Renal cortical epithelial cell (primary cell): ENCODE measurements at places on chromosomes 16 and 17.

DNA sequence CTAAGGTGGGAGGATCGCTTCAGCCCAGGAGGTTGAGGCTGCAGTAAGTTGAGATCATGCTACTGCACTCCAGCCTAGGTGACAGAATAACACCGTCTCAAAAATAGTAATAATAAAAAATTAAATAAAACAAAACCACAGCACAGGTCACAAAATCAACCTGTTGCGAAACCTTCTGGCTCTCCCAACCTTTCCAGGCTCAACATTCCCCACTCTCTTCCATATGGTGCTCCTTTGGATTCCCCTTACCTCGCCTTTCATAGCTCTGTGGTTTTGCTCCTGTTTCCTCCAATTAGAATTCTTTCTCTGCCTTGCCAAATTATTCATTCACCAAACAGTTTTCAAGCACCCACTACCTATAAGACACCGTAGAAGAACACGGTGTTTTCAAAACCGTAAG, 4.7 kb downstream of the ZDHHC7 start:
- no peak for DNase-seq

DNA sequence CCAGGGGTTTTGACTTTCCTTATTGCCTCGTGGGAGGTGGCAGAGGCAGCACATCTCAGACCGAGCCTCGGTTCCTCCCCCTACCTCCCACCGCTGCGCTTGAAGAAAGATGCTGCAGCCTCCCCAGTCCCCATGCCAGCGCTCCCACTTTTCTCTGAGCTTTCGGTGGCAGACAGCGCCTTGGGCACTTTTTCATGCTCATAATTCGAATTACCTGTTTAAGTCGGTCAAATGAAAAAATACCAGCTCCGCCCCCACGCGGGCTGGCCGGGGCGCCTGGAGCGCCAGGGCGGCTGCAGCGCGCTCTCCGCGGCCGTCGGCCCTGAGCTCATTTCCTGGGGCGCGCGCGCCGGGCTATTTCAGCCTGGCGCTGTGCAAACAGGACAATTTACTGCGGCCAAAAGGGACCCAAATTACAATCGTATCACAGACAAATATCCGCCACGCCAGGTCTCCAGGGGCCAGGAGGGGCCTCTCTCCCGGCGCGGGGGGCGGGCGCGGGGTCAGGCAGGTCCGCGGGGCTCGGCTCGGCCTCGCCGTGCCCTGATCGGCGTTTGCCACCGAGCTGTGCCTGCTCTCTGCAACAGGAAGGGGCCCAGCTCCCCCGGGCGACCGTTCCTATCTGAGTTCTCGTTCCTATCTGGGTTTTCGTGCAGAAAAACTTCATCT, 45.0 kb downstream of the SOST start:
- no peak for DNase-seq

DNA sequence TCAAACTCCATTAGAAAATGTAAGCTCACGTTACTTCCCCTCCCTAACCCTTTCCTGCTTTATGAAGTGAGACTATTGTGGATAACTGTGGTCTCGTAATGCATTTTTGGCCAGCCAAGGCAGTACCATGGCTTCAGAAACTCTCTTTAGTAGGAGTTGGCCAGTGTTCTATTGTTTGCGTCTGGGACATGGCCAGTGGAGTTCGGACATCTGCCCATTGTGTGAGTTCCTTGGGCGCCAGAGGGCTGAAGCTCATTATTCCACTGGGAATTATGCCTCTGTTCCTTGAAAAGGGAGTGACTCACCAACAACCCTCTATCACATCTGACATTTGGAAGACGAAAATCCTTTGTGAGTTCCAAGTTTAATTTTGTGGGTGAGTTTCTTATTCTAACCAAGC, 319.5 kb upstream of the SOX9 start:
- no peak for DNase-seq

DNA sequence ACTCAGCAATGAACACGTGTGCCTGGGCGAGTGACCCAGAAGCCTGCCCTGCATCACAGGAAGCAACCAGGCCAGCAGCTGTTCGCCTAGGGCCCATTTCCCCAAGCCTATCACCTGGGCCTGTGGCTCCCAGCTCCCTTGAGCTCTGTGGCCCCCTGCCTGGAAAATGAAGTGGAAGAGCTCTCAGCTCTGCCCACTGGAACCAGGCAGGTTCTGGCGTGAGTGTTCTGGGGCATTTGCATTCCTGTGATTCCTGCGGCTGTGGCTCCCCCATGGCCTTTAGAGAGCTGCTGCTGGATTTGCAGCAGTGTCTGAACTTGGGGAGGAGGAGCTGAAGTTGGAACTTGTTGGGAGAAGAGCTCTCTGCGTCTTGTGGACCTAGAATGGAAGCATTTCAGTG, 22.8 kb downstream of the PGS1 start:
- DNase-seq: no peak

DNA sequence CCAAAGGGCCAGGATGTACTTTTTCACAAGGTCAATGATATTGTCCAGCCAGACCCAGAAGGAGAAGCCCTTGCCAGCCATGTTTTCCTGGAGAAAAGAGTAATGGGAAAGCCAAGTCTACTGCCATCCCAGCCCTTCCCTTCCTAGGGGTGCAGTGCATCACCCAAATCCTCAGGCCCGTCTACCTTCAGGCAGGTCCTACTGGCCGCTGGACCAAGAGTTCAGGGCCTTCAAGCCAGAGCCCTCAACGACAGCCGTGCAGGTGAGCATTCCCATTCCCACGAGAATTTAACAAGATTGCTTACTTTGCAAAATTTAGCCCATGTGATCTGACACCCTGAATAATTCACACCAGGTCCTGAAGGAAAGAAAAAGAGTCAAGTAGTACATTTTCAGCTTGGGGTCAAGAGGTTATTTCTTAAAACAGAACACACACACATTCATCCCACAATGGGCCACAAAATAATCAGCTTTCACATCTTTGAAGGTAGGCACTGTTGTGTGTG, 35.0 kb downstream of the STAT5A start:
- no peak for DNase-seq

DNA sequence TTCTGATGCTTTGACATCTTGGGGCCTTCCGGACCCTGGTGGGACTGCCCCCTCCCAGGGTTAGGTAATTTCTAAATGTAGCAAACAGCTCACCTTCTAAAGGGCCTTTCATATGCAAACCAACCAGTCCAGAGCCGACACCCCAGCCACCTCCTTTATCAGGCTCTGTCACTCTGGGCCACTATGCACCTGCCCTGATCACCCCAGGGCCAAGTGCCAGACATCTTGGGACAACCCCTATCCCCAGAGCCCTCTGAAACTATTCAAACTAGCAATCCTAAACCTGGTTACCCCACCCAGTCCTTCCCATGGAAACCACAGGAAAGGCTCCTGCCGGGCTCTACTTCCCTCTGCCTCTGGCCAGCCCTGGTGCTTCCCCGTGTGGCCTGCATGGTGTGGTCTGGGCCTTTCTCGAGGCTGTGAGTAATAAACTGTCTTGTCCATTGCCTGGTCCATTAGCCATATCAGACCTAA, 91.2 kb upstream of the TNRC6C start:
- no peak for DNase-seq

DNA sequence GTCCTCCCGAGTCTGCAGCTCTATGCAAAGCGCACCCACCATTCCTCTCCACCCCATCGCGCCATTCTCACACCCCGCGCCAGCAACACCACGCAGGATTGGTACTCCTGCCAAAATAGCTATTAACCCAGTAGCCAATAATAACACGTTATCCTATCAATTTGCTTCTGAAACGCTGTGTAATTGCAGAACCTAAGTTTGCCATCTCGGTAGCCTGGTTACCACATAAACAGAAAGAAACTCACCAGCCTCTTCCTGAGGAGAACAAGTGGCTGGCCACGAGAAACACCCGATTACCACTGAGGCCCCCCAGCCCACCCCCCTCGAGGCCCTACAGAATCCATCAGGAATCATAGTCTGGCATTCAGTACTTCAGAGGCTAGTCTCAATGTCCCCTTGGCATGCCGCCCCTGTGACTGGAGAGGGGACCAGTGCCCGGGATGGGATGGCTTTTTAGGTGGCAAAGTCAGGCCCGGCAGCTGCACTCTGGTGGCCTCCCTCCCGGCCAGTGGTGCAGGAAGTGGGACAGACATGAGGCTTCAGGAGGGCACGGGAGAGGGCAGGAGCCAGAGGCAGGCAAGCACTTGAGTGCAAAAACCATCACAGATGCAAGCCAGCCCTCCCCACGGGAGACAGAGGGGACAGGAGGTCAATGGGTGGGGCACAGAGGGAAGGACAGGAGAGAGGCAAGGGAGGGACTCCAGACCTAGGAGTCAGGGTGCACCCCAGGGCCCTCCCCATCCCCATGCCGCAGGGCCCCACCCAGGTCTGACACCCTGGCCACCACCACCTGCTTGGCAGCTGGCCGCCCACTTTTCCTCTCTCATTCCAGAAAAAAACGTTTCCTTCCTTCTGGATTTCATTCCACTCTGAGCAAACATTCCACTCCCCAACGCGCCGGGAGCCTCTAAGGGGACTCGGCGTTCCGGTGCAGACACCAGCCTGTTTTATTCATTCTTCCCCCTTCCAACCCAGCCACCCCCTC, 192.5 kb downstream of the ZNF423 start:
- no peak for DNase-seq

DNA sequence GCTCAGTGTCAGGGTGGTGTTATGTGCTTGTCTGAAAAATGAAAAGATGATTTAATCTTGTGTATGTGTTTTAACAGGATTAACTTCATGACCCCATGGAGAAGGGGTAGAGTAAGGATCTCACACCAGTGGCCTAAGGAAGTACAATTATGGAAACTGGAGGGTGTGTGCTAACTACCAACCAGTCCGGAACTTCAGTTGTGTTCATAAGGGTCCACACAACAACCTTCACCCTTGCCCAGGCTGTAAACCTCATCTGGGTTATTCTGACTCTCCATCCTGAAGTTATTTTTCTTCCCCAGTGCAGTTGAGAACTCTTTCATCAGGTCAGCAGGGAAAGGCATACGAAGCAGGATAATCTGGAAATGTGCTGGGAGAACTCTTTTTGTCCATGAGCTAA, 158.9 kb downstream of the MAP2K6 start:
- no peak for DNase-seq

DNA sequence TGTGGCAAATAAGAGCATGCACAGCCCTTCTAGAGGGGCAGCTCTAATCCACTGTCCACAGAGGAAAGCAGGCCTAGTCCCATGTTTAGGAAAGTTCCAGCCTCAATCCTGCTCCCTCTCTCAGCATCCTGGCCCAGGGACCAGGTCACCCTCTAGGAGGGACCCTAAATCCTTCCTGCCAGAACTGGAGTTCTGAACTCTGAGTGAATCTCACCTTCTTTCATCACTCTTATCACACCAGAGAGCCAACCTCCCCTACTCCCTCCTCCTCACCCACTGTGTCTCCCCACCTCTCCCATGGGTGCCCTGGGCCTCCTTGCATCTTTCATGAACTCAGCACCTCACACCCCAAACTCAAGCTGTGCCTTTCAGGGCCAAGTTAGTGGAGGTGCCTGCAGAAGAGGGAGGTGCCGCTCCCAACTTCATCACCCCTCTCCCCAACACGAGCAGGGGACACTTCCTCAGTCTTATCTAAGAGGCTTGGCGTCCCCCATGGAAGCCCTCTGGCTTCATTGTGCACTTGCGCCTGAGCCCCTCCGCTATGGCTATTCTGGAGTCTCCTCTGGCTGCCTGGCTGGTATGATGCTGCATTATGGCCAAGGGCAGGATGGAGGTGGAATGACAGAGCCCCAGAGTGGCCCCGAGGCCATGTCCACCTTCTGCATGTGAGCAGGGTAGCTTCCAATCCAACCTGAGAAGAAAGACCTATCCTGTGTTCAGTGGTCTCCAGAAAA, 31.7 kb downstream of the PIK3R6 start:
- no peak for DNase-seq

DNA sequence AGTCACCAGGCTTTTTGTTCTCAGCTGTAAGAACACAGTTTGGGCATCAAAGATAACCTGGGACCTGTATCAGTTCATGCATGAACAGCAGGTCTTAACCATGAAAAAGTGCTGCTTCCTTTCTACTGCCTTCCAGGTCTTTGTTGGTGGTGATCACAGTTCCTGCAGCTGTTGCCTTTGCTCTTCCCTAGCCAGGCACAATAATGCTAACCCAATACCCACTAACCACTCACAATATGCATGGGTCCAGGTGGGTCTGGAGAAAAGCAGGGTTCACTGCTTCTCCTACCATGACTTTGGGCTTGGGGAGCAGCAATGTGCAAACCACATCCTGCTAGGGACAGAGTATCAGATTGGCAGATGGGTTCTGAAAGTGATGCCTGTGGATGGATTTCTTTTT, 396.9 kb downstream of the UTP18 start:
- DNase-seq: no peak

DNA sequence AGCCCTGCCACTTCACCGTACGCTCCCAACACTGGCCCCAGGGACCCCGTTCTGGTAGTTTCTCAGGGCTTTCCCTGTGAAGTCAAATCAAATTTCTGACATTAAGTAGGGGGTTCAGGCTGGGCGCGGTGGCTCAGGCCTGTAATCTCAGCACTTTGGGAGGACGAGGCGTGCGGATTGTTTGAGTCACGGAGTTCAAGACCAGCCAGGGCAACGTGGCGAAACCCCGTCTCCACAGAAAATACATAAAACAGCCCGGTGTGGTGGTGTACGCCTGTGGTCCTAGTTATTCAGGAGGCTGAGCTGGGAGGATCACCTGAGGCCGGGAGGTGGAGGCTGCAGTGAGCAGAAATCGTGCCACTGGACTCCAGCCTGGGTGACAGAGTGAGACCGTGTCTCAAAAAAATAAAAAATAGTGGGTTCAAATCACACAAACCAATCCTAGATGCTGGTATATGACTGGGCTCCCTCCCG, 632 bp downstream of the CYBC1 start:
- DNase-seq: no peak

DNA sequence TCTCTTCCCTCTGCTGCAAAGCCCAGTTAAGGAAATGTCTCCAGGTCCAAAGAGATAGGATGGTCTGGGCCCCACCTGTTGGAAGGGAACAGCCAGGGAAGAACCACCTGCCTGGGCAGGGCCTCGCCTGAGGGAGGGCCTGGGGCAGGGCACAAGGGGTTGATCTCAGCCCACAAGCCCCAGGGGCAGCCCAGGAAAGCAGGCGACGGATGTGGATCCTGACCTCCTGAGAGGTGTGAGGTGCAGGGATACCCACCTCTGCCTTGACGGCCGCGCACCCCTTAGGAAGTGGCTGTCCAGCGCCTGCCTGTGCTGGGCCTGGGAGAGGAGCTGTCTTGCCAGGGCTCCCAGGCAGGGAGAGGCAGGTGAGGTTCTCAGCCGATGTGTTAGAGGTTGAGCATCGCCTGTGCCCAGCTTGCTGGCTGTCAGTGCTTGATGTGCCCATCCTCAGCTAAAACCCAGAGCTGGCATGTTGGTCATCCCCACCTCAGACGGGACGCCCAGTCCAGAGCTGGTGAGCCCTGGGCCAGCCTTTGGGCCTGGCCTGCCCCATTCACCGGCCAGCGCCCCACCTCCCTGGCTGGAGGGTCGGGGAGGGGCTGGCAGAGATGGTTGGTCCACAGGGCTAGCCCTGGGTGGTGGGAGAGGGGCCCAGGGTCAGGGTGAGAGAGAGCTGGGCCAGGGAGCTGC, 434 bp downstream of the CEMP1 start:
- no peak for DNase-seq
